ENCODE measurements at places on chromosomes 16 and 17.

- DNase-seq: no peak
Observed at GRCh38 chr17:75975757-75976174, 3.2 kb downstream of the ACOX1 start.

GRCh38 chr16:77220427-77220826 lies 21.2 kb downstream of the SYCE1L start:
- DNase-seq: no peak

DNA sequence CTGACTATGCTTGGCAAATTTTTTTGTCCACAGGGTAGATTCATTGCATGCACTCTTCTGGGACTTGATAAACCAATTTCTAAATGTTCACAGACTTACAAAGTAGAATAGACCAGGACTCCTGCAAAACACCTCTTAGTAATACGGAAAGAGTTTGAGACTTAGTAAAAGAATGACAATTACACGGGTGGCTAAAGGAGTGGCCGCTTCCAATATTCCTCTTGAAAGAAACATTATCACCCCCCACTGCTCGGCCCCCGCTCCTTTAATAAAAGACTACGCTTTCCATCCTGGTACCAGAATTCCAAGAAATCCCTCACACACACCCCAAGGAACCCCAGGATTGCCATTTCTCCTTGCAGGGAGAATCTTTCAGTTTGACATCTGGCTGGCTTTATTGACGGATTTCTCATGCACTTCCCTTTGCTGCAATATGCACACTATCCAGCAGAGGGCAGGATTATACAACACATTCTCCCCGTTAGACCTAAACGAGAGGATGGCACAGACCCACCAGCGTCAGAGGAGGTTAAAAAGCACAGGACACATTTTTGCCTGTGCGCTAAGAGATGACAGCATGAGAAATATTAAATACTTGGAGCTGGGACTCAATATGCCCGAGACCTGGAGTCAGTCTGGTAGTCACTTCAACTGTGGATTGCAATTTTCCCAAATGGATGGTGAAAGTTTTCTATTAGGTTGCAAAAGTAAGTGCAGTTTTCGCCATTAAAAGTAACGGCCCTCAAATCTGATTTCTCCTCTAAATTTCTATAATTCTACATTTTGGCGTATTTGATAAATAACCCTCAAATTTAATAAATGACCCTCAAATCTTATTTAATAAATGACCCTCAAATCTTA lies 46.6 kb upstream of the NUDT7 start:
- peak; percentile 68 for DNase-seq

GRCh38 chr17:50308666-50309065 lies 34.4 kb downstream of the TMEM92 start:
- no peak for DNase-seq

- no peak for DNase-seq
Observed at GRCh38 chr17:40230670-40231069, 11.6 kb downstream of the WIPF2 start.

DNA sequence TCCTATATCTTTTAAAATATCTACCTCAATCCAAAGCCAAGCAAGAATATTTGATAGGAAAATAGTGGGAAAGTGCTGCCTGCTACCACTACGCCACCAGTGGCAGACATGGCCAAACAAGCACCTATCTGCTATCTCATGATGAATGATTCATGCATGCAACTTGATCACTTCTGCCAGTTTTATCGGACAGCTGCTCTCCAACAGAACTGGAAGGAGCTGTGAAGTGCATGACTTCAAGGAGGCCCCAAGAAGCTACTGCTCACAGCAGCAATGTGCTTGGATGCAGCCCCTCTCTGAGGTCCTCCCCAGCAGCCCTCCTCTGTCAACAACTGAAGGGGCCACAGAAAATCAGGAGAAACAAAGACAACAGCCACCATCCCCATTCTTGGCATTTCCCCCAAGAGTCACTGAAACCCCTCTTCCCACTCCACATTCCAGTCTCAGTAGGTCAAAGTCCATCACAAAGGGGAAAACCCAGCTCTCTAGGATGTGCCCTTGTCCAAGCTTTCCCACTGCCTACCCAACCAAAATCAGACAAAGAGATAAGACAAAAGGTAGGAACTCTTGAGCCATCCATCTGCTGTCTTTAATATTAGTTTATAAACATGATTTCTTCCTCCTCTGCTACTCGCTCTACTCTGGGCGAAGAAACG lies 215.3 kb downstream of the C16orf78 start:
- no peak for DNase-seq

DNA sequence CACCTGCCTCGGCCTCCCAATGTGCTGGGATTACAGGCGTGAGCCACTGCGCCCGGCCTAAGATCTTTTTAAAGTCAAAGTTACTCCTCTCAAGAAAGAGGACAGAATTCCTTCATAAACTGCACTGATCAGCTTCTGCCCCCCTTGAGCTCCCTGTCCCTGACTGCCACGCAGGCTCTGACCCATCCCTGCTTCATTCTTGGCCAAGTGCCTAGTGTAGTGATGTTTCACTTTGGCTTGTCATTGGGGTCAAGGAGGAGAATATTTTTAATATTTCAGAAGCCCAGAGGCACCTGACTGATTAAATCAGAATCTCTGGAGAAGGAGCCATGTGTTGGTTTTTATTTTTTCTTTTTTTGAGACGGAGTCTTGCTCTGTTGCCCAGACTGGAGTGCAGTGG lies 9.1 kb downstream of the MRM1 start:
- no peak for DNase-seq

- DNase-seq: no peak
Observed at GRCh38 chr16:53781023-53781605, 77.2 kb downstream of the FTO start.

DNA sequence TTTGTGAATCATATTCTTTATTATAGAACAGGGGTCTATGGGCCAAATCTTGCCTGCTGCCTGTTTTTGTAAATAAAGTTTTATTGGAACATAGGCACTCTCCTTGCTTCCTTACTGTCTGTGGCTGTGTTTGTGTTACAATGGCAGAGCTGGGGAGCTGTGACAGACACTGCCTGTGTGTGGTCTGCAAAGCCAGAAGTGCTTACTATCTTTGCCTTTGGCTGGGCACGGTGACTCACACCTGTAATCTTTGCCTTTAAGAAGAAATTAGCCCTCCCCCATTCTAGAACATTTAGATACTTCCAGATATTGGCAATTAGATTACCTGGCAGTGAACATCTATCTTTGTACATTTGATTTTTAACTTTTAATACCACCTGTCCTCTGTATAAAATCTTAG lies 308.3 kb downstream of the FOXL1 start:
- no peak for DNase-seq

- no peak for DNase-seq
Observed at GRCh38 chr16:10067406-10067805, 114.8 kb downstream of the GRIN2A start.

DNA sequence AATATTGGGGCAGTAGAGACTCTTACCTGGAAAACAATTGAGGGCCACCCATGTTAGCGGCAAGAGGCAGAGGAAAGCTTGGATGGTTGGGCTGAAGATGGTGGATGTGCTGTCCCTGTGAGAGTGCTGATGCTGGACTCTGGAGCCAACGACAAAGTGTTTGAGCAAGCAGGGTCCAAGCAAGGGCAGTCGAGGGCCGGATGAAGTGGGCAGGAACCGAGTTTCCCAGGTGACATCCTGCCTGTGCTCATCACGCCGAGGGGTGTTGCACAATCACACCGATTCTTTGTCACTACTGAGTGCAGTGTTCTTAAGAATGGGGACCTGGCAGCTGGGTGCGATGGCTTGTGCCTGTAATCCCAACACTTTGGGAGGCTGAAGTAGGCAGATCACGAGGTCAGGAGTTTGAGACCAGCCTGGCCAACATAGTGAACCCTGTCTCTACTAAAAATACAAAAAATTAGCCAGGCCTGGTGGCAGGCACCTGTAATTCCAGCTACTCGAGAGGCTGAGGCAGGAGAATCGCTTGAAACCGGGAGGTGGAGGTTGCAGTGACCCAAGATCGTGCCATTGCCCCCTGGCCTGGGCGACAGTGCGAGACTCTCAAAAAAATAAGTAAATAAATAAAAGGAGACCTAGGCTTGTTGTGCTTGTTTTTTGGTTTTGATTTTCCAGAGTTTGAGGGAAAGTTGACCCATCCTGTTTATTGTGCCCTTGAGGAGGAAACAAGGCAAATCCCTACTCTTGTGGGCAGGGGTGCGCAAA lies 6.1 kb downstream of the PYCARD start:
- DNase-seq: no peak

DNA sequence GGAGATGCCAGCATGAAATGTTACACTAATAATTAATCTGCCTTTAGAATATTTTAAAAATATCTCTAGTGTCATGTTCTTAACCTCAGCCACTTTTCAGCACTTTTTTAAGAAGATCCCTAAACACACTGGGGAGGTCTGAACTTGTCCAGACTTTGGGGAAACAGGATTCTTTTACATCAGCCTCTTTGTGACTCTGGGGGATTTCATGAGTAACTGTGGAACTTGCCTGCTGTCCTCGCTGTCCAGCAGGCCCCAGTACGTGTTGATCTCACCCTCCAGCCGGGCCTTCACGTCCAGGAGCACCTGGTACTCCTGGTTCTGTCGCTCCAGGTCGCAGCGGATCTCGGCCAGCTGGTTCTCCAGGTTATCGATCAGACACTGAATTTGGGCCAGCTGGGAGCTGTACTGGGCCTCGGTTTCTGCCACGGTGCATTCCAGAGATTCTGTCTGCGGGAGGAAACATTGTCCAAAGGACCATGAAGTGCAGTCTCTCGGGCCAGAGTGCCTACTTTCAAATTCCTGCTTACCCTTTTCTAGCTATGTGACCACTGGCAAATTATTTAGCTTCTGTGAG lies 5.5 kb downstream of the KRT40 start:
- no peak for DNase-seq

DNA sequence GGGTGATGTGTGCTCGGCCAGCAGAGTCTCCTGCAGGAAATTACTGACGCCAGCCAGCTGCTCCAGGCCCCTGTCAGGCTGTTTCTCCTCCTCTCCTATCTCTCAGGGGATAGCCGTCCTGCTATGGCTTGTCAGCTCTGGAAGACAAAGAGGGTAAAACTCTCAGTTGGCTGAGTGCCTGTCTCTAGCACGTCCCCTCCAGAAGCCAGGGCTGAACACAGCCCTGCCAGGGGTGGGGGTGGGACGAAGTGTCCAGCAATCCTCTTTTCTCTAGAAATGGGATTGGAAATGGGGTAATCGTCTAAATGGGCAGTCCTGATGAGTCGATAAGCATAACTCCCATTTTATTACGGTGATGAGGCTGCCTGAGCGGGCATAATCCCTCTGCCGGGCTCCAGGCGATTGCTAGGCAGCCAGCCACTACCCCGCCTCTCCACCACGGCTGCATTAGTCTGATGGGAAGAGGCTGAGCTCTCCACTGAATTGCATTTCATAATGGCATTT lies 89.1 kb upstream of the GNAO1 start:
- DNase-seq: no peak

- DNase-seq: no peak
Observed at GRCh38 chr17:38358586-38359513, 7.2 kb downstream of the SOCS7 start.

DNA sequence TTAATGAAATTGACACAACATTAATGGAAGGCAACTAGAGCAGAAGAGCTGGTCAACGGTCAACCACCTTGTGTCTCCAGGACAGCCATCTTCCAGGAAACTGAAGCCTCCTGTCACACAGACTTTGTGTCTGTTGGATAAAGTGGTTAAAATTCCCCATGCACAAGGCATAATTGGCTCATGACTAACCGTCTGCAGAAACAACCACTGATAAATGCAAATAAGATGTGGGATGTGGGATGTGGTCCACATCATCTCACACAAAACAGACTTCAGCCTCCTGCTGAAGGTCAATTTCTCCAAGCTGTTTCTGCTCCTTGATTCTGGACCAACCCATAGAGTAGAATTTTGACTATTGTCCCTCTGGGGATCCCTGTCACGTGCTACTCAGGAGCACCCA lies 26.9 kb upstream of the XYLT1 start:
- no peak for DNase-seq

GRCh38 chr17:17736205-17737183 lies 55.2 kb downstream of the RAI1 start:
- DNase-seq: no peak

GRCh38 chr17:10114931-10115535 lies 83.4 kb downstream of the GAS7 start:
- DNase-seq: peak; percentile 76

DNA sequence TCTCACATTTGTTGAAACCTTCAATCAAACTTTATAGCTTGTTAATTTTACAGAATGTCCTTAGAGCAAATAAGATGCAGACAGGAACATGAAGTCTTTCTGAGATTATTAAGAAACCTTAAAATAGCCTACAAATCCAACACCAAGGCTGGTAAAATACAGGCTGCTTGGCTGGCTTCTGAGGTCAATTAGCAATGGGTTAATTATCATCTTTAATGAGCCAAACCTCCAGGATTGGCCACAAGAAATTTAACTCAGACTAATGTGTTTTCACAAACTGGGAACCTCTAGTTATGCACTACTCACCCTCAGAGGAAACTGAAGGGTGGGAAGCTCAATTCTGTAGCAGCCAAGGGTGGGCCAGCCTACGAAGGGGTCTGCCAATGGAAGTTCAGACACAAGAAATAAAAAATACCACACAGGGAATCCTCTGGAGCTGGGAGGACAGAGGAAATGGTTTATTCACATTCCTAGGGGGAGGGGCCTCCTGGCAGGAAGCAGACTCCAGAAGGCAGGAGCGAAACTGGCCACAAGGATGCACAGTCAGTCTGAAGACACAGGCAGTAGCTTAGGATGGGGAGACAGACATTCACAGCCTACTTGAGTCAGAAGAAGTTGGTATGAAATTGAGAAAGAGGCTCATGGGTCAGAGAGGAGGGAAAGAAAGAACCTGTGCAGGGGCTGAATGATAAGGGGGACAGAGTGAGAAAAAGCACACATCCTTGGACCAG lies 36.1 kb downstream of the HIC1 start:
- no peak for DNase-seq

GRCh38 chr16:4410335-4411075 lies 5.9 kb downstream of the CORO7 start:
- no peak for DNase-seq

- DNase-seq: peak; percentile 55
Observed at GRCh38 chr16:30786936-30787612, at the start of gene ZNF629. TSS of gene ZNF629 (minus strand) at chr16:30787205. CDS start at chr16:30784482, 2,723 bp downstream.

GRCh38 chr17:4560837-4561256 lies 470 bp upstream of the GGT6 start:
- no peak for DNase-seq

DNA sequence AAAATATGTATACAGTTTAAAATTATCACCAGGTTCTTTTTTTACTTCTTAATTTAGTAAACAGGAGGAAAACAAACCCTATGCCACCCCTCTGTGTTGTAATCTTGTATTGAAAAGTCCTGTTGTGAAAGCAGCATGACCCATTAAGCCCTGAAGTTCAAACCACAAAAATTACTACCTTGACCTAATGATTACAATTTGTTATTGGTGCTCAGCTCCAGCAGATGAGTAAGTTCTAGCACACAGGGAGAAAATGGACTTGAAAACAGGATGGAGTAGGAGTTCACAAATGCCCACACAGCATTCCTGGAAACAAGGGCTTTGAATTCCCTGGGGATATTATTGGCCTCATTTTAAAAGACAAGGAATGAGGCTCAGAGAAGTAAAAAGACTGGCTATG lies 505.8 kb upstream of the ERCC4 start:
- DNase-seq: no peak

DNA sequence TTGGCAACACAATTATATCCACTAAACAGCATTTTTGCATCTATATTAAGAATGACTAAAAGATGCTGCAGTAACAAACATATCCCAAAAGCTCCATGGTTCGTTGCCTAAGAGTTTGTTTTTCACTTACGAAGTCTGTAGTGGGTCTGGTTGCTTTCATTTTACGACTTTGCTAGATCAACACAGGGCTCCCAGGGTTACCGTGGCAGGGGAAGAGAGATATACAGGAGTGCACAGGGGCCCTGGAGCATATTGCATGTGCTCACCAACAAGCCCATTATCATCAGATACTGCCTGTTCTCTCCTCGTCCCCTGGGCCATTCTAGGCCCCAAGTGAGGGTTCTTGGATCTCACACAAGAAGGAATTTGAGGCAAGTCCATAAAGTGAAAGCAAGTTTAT lies 3.1 kb upstream of the MMP2 start:
- DNase-seq: no peak

All from stimulated activated CD8-positive, alpha-beta memory T cell treated with anti-CD3 and anti-CD28 coated beads, Interleukin-4, amount 100 ng/mL, for 48 hours (primary cell).